Endodermal cell (in vitro differentiated cells): ENCODE measurements at places on chromosomes 13 and 19. TPM values are rescaled to one million over a fixed set of nuclear protein-coding genes. Genes with fewer than 3 reads are reported as not detected.
A peak's percentile ranks its signal among the peaks of the same experiment; 100 is the strongest.

The KRTDAP gene
- 1.8 and 3.4 TPM in 2 replicates for total RNA-seq

DNA sequence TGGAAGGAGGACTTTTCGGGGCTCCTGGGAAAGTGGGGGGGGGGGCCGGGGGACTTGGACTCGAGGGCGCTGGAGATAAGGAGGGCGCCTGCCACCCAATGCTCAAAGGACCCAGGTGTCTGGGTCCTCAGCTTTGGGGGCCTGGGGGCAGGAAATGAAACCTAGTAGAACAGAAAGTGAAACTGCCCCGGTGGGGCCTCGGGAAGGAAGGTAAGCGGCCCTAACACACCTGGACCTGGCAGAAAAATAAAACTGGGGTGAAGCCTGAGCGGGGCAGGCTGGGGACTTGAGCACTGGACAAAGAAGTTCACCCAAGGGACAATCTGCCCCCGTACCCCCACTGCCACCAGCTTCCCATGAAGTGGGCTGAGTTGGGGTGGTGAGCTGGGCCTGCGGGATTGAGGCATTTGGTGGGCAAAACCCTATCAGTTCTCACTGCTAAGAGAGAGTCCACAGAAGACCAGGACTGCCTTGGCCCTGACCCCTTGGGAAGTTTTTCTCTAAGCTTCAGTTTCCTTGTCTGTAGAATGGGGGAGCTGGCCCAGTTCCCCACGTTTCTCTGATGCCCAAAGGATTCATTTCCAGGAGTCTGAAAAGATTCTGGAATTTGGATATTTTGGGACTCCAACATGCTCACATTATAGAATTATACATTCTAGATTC is 2.3 kb downstream of the PRKD2 start:
- no peak for DNase-seq

DNA sequence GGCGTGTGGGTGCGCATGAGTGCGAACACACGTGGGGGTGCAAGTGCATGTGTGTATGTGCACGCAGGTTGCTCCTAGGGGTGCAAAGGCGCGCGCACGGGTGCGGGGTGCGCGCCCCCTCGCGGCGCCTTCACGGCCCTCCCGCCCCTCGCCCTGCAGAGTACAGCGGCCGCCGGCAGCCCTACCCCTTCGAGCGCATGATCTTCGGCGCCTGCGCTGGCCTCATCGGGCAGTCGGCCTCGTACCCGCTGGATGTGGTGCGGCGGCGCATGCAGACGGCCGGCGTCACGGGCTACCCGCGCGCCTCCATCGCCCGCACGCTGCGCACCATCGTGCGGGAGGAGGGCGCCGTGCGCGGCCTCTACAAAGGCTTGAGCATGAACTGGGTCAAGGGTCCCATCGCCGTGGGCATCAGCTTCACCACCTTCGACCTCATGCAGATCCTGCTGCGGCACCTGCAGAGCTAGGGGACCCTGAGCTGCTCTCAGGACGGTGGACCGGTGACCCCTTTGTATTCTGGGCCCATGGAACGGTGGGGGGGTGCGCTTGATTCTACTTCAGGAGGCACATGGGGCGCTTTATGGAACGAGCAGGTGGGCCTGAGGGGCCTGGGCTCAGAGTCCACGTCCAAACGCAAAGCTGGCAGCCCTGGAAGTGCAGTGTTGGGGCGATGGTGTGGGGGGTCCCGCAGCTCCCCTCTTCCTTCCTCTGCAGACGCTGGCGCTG is 27.7 kb downstream of the TMEM161A start:
- DNase-seq = peak; percentile 83

The SPC24 gene
- total RNA-seq = 35.4 and 37.4 TPM in 2 replicates

The CLDN10 gene
- 7.0 to 12.9 TPM (median 10.6 TPM) in 3 replicates for total RNA-seq

- DNase-seq = no peak
Measured at GRCh38 chr19:1009041-1009980, 9.1 kb downstream of the GRIN3B start.

- DNase-seq = peak; percentile 37
Measured at GRCh38 chr19:18735324-18735723, 51.8 kb downstream of the CRTC1 start.

The SELENOV gene
- total RNA-seq = 5.9 to 15.3 TPM (median 14.6 TPM) in 3 replicates

DNA sequence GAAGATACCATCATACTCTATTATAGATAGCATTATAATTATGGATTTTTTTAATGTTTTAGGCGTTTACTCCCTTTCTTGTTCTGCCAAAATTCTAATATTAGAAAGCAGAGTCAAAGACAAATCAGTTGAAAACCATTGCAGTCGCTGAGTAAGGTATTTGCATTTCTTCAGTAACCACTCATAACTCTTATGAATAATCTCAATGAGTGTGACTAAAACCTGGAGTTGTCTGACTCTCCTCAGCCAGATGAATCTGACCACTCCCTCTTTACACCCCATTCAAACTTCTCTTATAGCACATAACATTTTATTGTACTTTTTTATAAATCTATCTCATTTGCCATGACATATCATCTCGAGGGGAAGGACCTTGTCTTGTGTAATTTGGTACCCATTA is 1006.5 kb downstream of the DIAPH3 start:
- DNase-seq = no peak
